Activated CD4-positive, alpha-beta T cell treated with anti-CD3 and anti-CD28 coated beads for 1 hour (primary cell): ENCODE measurements at places on chromosomes 2 and 18.

- no peak for DNase-seq
Observed at GRCh38 chr18:79548077-79548450, 131.5 kb upstream of the CTDP1 start.

DNA sequence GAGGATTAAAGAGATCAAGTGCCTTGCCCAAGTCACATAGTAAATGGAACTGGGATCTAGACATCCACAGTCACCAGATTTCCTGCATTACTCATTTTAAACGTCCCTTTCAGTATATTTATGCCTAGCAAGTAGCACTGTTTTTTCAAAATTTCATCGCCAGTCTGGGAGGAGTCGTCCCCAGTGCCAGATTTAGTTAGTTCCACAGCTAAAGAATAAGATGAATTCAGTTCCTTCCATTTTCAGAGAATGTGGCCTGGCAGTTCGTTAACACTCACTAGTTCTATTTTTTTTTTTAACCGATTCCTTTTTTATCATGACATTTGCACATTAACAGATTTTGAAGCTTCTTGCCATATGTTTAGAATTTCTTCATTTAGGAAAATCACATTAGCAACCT is 11.2 kb downstream of the GRP start:
- DNase-seq, result no peak

GRCh38 chr2:212180408-212181083 is 358.1 kb downstream of the ERBB4 start:
- no peak for DNase-seq

- no peak for DNase-seq
Observed at GRCh38 chr2:31207790-31208189, 9.5 kb downstream of the CAPN14 start.

DNA sequence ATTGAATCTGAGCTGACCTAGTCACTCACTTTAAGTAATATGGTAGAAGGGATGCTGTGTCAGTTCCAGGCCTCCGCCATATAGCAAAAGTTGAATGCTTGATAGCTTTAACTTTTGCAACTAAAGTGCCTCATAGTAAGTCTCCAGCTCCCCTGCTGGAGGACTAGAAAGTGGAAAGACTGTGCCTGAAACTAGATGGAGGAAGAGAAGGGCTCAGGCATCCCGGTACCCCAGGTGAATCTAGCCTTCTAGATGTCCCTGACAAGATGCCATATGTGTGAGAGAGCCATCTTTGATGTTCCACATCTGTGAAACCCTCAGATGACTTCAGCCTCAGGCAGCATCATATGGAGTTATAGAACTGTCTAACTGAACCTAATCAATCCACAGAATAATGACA is 21.0 kb downstream of the OTX1 start:
- no peak for DNase-seq

DNA sequence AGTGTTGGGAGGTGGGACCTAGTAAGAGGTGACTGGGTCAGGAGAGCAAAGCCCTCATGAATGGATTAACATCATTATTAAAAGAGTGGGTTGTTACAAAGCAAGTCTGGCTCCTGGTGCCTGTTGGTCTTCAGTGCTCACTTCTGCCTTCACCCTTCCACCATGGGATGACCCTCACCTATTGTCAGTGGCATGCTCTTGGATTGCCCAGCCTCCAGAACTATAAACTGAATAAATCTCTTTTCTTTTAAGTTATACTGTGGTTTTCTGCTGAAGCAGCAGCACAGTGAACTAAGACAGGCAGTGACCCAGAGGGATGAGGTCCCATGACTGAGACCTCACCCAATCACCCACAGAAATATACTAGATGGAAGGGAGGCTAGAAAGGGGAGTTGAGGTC is 57.5 kb upstream of the ATL2 start:
- no peak for DNase-seq

DNA sequence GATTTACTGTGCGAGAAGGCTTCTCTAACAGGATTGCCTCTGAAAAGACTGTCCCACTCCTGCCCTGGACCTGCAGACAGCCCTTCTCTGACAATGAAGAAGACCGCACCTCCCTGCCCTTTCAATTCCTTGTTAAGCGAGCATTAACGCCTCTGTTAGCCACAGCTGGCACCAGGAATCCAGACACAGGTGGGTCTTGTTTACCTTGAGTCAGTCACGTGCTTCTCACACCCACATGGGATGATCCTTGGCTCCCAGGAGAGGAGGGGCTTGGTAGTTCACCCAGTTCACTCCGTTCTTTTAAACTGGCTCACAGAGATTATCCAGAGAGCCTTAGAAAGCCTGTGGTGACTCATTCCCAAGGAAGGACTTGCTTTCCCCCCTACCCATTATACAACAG is 410.5 kb upstream of the MEIS1 start:
- no peak for DNase-seq

DNA sequence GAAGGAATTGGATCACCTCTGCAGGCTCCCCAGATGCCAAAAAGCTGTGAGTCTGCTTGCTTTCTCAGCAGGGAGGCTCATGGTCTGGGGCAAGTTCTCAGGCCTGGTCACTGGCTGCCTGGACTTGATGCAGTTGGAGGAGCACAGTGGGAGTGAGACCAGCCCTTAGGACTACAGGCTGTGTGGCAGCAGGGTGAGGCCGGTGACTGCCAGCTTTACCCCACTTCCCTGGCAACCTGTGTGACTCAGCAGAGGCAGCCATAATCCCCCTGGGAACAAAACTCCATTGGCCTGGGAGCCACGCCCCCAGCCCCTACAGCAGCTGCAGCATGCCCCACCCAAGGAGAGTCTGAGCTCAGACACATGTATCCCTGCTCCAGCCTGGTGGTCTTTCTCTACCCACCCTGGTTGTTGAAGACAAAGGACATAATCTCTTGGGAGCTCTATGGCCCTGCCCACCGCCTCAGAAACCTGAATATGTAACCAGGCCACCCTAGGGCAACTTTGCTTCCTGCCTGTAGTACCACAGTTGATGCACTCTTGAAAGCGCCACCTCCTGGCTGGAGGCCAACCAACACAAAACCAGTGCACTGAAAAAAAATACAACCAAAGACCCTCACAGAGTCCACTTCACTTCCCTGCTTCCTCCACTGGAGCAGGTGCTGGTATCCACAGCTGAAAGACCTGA is 106.8 kb upstream of the SPATS2L start:
- DNase-seq, result no peak

- no peak for DNase-seq
Observed at GRCh38 chr18:28647961-28648360, 471.0 kb upstream of the CDH2 start.

GRCh38 chr18:24039671-24040070 is 25.1 kb downstream of the TTC39C start:
- DNase-seq, result no peak

- no peak for DNase-seq
Observed at GRCh38 chr18:48116873-48117630, 186.6 kb upstream of the SMAD2 start.

DNA sequence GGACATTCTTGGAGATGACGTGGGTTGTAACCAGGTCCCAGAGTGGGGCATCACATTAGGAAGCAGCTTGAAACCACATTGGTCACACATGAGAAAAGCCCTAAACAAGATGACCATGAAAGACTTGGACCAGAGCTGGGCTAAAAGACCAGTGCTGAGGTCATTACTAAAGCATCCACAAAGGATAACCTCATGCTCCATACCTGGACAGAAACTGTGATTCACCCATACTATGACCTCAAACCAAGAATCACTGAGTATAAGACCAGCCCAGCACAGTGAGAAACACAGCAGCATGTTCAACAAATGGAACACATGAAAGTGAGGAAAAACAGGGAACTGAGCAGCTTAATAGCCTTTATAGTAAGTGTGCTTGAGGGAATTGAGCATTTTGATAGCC is 635.5 kb upstream of the NETO1 start:
- DNase-seq, result no peak

DNA sequence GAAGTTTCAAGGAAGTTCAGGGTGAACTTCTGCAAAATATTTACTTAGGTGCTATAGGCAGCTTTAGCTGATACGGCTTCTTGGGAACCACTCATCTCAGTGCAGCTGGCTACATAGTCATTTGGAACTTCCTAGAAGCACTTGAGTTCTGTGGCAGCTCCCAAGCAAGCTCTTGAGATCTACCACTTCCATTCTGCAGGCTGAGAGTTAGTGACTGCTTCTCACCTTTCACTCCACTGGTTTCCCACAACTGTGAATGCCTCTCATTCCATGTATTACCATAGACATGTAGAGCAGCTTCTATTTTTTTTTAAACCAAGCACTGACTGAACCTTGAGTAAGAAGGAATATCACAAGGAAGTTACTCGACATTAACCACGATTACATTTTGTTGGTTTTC is 994.1 kb upstream of the ACVR2A start:
- DNase-seq, result no peak

DNA sequence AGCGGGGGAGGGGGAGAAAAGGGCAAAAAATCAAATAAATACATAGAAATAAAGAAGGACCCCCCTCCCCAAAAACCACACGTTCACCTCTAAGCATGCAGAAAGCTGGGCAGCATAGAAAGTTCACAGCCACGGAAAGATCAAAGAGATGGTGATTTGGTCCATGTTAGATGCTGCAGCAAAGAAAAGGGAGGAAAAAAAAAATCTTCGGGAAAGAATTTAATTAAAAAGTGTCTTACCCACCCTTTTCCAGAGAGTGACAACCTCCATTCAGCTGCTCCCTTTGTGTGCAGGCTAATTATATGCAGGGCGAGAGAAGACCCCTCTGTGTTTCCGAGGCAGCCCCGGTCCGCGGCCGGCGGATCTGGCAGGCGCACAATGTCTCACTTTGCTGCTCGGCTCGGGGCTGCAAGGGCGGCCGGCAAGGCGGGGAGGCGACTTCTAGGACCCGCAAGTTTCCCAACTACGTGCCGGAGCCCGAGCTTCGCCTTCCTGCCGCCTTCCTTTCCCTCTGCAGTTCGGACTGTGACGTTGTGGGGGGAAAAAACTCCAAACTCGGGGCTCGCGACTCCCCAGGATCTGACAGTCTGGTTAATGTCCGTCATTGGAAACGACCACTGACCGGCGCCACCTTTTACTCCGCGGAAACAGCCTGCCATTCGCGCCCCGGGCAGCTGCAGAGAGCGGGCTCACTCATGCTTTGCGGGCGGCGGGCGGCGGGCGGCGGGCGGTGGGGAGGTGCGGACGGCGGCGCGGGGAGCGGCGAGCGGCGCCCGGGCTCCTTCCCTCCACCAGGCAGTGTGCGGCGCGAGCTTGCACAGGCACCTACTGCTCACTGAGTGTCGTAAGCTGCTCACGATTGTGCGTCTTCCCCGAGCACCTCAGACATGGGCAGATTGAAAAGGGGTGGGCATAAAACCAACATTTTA is at the start of gene LRRTM1:
LRRTM1 (minus strand) TSS at position 844 of the 929 bp plus-strand sequence. CDS start 933 bp downstream, outside the sequence.
- DNase-seq, result no peak

- no peak for DNase-seq
Observed at GRCh38 chr18:57837917-57838548, 34.9 kb upstream of the ATP8B1 start.

- no peak for DNase-seq
Observed at GRCh38 chr2:76193089-76193488, 482.4 kb upstream of the GCFC2 start.

DNA sequence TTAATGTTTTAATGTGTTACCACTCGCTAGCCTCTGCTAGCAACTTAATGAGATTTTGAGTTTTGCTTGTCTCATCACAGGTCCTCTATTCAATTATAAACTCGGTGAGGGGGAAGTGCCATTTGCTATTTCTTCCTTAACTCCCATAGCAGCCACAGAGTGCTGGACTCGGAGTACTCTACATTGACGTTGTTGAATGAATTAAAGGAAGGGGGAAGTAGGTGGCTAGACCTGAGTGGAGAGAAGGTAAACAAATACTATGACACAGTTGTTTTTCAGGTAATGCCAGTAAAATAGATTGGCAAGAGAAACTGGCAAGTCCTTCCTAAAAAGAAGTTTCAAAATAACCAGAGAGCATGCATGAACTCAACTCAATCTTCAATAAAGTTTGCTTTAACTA is 339.3 kb downstream of the HRH4 start:
- DNase-seq, result no peak

DNA sequence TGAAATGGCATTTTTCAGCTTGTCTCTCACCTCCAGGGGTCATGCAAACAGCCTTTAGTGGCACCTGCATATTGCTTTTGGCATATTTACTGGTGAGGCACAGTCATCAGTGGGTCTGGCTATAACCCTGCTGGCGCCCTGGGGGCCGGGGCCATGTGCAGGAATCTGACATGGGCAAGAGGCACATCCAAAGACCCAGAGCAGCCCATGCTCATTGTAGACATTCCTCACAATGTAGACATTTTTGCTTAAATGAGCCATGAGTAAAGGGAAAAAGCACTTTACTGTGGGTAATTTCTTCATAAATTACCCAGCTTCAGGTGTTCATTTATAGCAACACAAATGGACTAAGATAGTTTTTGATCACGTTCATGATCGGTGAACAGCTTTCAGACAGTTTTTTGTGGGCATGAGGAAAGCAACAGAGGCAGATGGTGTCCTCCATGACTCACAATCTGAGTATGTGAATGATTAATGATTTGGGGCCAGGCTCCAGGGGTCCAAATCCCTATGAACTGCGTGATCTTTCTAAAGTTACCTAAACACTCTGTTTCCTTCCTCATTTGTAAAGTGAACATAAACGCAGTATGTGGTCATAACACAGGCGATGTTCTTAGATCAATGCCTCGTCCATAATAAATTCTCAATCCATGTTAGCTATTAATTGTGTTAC is 85.8 kb downstream of the LIPG start:
- DNase-seq, result no peak

- DNase-seq, result no peak
Observed at GRCh38 chr2:173401716-173402326, 47.1 kb downstream of the CDCA7 start.

DNA sequence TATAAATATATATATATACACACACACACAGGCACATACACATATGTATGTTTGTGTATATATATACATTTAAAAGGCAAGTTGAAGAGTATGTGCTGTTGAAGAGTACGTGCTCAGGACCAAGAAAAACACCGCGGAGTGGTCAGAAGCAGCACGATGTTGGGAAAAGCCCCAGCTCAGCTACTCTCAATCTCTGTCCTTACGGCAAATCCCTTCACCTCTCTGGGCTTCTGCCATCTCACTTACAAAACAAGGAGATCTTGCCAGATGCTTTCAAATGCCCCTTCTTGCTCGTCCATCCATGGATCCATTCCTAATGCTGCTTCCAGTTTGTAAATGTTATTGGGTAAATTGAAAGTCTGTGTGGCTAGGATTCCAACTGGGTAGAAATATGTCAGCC is 333.9 kb downstream of the BCL11A start:
- DNase-seq, result no peak
